ENCODE measurements at places on chromosomes 2 and 18.

DNA sequence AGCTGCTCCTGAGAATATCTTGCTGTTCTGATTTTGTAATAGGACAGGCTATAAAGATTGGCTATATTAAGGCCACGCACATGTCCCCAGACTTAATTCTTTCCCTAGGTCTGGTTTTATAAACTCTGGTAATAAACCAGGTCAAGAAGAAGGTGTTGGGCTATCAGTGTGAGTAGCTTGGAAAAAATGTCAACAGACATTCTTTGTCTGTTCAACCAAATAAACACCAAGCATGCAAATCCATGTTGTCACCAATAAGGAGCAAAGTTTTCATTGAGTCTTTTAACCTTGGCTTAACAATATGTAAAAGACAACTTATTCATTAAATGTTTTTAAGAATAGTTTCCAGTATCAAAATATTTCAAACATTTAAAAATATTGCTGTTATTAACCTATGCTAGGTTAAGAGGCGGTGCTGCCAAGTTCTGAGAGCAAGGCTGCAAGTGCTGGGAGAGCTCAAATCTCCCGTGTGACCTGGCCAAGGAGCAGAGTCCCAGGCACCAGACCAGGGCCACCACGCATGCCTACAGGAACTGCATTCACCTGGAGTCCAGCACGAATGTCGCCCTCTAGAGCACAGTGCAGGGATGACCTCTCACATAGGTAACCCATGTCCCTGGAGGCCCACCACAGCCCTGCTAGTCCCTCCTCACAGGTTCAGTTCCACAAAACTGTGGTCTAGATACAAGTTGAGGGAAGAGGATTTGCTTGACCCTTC, 120.5 kb upstream of the POU3F3 start:
- DNase-seq, result no peak

DNA sequence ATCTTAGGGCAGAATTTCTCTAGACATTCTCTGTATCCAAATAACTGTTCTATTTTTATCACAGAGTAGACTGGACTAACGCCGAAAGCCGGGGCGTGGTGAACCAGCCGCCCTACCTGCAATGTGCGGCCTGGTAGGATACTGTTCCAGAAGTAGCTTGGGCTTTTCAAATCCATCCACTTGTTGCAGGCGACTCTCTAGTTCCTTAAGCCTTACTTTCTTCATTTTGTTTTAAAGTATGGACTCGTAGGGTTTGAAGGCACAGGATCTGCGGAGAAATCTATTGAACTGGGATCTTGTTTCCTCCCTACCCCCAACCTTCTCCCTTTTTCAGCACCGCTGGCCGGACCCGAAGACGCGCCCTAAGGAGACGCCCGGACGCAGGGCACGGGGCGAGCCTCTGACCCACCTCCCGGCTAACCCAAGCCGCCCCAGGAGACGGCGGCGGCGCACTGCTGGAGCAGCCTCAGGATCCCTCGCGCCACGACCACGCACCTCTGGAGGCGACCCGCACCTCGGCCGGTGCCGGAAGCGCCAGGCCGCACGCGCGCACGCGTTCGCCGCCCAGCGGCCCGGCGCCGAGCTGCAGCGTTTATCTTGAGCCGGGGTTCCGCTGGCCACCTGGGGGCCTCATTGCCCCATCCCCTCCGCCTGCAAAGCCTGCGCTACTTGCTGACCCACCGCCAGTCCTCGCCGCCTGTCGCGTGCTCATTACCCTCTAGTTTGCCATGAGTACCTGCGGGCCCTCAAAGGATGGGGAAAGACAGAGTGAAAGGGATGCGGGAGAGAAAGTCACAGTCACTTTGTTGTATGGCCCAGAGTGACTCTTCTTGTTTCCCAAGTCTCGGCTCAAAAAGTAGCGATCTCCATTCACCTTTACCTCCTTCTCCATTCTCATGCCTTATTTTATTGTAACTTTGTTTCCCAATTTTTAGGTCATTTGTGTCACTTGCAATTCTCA, at the start of gene METTL5:
Gene METTL5, minus strand, starts transcription at position 533 of the 961 bp plus-strand sequence. Its CDS starts 308 bp downstream, at position 225.
- DNase-seq, result peak; percentile 48

GRCh38 chr2:152337511-152337903, 2.5 kb downstream of the FMNL2 start:
- DNase-seq, result no peak

DNA sequence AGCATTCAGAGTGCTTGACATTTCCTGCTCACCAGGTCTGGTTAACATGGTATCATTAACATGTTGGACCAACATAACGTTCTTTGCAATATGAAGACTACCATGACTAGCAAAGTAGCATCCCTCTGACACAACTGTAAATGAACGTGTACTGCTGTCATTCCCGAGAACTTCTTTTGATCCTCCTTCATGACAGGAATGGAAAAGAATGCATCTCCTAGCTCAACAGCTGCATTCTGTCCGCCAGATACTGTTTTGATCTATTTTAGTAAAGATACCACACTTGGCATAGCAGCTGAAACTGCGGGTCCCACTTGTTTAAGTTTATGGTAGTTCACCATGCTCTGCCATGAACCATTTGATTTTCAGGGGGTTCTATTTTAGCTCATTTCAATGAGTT, 144.2 kb upstream of the PARD3B start:
- no peak for DNase-seq

GRCh38 chr2:104818264-104818663, 35.7 kb upstream of the POU3F3 start:
- no peak for DNase-seq

- no peak for DNase-seq
Measured at GRCh38 chr2:216537366-216537765, 38.7 kb downstream of the RPL37A start.

GRCh38 chr2:186841940-186842339, 7.0 kb downstream of the ZSWIM2 start:
- DNase-seq, result no peak

DNA sequence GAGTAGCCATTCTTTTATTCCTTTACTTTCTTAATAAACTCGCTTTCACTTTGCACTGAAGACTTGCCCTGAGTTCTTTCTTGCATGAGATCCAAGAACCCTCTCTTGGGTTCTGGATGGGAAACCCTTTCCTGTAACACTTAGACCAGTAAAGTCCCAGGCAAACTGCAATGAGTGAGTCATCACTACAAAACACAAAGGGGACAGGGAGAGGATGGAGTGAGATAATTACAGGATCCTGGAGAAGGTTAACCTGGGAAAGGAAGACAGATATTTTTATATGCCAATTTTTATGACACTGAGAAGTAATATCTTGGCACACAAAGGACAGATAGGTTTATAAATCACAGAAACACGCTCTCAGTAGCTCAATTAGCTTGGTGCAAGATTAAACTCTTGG, 48.7 kb downstream of the EHD3 start:
- DNase-seq, result no peak

GRCh38 chr2:24576617-24577016, 85.6 kb downstream of the NCOA1 start:
- DNase-seq, result no peak

GRCh38 chr2:177074099-177074710, 138.4 kb upstream of the HNRNPA3 start:
- no peak for DNase-seq

DNA sequence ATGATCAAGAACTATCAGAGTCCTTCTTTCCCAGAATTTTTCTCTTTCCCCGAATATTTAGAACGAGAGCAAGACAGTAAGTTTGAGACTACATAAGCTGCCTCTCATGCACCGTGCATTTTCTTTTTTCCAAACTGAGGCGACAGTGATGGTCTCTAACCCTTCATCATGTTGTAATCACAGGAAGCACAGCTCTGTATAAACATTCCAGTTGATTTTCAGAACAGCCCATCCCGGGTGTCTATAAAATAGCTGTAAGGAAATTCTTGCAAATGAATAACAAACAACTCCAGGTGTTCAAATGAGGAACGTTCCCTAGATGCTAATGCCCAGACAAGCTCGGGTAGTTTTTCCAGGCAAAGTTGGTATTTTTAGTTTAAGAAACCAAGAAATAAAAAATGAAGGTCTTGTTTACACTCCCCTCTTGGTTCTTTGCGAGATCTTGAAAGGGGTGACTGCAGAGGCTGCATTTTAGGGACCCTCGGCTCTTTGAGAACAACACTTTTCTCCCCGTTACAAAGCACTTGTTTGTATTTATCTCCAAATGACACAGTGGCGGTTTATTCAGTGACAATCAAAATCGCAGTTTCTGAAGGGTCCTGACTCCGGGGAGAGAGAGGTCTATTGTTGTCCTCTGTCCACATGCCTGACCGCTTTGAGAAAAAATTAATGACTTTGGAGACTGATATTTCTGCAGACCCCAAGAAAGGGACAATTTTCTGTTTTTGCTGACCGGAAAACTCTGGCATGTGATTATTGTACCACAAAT, 101.1 kb upstream of the NCK2 start:
- DNase-seq, result no peak

GRCh38 chr2:10904455-10904854, 7.3 kb upstream of the KCNF1 start:
- no peak for DNase-seq

- DNase-seq, result no peak
Measured at GRCh38 chr18:42426496-42427015, 471.5 kb downstream of the PIK3C3 start.

DNA sequence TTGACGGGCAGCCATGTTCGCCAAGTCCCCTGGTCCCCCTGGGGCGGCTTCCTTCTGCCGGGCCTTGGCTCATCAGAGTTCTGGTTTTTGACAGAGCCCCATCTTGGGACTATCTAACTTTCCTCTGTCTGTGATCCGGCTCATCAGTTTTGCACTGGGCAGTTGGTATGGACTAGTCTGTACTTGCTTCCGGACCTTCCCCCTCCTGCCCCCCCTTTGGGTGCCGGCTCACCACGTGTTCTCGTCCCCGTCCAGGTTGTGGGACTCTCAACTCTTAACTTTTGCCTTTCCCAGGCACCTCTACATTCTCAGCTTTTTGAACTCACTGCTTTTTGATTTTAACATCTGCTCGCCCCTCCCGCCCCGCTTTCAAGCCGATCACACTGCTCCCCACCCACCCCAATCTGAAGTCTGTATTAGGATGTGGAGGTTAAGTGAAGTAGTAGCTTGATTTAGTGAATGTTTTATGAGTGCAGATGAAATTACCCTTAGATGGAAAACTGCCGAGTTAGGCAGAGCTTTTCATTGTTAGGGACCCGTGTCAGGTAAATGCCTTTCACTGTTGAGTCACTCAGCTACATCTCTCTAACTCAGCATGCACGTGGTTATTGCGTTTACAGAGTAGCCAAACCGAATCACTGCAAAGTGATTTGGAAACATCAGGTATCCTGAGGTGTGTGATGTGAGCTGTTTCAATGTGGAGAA, 874 bp downstream of the WDR43 start:
- peak; percentile 5 for DNase-seq

DNA sequence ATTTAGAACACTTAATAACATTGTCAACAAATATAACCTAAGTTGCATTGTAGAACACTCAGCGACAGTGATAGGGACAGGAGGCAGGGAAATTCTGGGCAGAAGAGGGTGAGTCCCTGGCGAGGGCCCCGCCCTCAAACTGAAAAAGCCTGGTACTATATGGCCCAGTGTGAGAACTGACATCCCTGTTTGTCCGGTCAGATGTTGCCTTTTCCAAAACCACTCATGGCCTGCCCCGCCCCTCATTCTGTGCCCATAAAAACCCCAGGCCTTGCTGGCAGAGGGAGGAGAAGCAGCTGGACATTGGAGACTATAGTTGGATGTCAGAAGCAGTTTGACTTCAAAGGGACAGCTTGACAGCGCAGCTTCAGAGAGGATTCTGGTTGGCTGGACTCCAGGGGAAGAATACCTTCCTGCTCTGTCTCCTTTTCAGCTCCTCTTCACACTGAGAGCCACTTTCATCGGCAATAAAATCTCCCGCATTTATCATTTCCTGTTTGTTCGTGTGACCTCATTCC, 47.0 kb downstream of the FAM117B start:
- no peak for DNase-seq

DNA sequence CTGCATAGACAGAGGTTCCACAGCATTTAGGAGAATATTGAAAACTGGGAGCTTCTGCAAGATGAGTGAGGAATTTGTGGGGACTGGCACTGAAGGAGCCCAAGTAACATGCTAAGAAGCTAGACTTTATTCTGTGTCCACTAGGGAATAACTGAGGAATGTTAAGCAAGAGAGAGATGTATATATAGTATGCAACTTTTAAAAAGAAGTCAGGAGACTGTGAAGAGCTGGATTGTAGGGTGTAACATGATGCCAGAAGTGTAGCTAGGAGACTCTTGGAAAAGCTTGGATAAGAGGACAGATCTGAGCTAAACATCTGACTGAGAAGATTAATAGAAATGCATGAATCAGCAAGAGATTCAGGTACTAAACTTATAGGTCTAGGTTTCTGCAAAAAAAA, 270.6 kb upstream of the MMADHC start:
- no peak for DNase-seq

DNA sequence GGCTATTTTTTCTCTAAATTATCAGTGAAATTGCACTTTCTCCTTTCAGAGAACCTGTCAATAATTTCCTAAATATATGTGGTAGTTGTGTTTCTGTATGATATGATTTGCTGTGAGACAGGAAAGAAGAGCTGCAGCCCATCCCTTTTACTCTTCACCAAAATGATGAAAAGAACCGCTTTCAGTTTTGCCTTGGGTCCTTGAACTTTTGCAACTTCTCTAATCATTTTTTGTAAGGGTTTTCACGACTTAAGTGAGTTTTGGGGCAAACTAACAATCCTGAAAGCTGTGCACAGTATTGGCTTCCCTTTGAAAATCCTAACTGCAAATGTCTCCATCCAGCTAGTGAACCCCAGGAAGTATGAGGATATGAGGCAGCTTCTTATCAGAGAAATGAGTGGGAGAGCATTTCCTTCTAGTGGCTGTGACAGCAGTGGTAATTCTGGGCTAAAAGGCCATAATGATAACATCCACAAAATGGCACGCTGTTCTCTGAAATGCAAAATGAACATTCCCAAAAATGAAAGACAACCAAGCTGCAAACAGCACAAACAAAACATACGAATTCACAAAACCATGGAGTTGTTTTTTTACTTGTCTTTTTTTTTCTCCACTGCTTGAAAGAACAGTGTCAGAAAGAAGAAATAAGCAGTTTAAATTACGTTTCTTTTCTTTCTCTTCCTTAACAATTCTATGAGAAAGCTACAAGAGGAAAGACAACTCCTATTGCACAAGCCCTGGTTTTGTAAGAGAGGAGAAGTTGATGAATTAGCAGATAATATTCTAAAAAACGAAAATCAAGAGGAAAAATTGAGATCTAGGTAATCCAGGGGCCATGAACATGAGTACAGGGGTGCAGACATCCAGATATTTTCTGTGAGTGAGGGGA, 1291.6 kb upstream of the ZEB2 start:
- DNase-seq, result no peak

- DNase-seq, result no peak
Measured at GRCh38 chr2:132547090-132547687, 122.8 kb downstream of the LYPD1 start.

DNA sequence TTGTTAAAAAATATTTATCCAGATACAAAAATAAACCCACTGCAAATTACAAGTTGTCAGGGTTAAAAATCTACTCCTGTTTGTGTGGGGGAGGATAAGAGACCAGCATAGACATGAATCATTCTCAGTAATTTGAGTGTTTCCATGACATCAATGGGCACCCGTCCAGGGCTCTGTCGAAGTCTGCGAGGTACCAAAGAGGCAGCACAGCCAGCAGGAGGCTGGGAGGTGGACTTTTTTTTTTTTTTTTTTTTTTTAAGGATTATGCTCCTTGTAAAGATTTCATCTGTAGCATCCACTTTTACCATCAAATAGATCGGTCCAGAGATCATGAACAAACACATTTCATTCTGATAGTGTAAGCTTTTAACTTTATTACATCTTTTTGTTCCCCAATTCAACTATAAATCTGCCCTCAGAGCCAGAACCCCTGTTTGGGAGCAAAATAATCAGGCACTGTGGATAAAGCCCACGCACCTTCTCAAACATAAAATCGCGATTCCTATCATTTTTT, 182.0 kb downstream of the TCF4 start:
- no peak for DNase-seq

Measured in activated T-helper 1 cell treated with anti-CD3 and anti-CD28 coated beads, Interleukin-2, amount 50 U/mL, for 16 hours (primary cell).